Activated naive CD8-positive, alpha-beta T cell treated with anti-CD3 and anti-CD28 coated beads, Interleukin-2, amount 10 ng/mL, durations not matched to agents 7 days and 5 days (primary cell): ENCODE measurements at places on chromosomes 5 and 9. TPM values are rescaled to one million over a fixed set of nuclear protein-coding genes. Genes with fewer than 3 reads are reported as not detected.

ZNF483 gene
- 7.0 TPM for total RNA-seq

GRCh38 chr9:109730228-109730627, 49.8 kb upstream of the PALM2AKAP2 start:
- no peaks in the 10 kb centered on the region for H3K4me1 ChIP-seq
- H3K4me3 ChIP-seq, result no peak overlapping the region
- no peak for DNase-seq
- no peaks in the 10 kb centered on the region for H3K36me3 ChIP-seq
- H3K27me3 ChIP-seq, result peaks cover 4% of the 10 kb centered on the region
- H3K27ac ChIP-seq, result no peak overlapping the region

GRCh38 chr9:134544388-134545214, 97.0 kb upstream of the COL5A1 start:
- H3K4me3 ChIP-seq, result no peak overlapping the region
- no peak for DNase-seq
- H3K27ac ChIP-seq, result no peak overlapping the region
- no peaks in the 10 kb centered on the region for H3K4me1 ChIP-seq
- H3K36me3 ChIP-seq, result no peaks in the 10 kb centered on the region

DNA sequence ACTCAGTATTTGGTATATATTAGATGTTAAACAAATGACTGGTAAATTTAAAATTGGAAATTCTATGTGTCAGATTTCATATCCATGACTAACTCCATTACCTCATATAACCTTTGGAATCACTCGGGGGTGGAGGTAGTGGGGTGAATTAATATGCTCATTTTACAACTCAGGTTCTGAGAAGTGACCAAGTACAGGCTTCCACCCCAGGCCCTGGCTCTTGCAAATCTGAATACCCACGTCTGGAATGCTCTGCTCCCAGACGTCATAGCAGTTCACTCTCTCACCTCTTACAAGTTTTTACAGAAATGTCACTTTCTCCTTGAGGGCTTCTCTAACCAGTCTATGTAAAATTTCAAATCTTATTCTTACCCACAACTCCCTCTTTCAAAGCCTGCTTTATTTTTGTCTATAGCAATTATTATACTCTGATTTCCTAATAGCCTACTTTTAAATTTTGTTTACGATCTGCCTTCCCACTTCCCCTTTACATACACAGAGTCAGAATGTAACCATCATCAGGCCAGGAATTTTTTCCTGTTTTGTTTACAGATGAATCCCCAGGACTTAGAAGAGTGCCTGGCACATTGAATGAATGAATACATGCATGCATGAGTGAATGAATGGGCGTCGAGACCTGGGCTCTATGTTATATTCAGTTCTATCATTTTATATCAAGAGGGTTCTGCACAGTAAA, 134.1 kb upstream of the IFNE start:
- H3K27ac ChIP-seq, result no peak overlapping the region
- no peaks in the 10 kb centered on the region for H3K27me3 ChIP-seq
- peaks cover 2% of the 10 kb centered on the region for H3K36me3 ChIP-seq
- H3K4me1 ChIP-seq, result peaks cover 23% of the 10 kb centered on the region
- H3K4me3 ChIP-seq, result no peak overlapping the region

- H3K4me3 ChIP-seq, result no peak overlapping the region
- no peak overlapping the region for H3K27ac ChIP-seq
- no peak for DNase-seq
These were observed 102.3 kb downstream of the GDNF start for GRCh38 chr5:37737326-37738056.

- peaks cover 2% of the 10 kb centered on the region for H3K27me3 ChIP-seq
- no peaks in the 10 kb centered on the region for H3K36me3 ChIP-seq
- H3K27ac ChIP-seq, result no peak overlapping the region
- no peaks in the 10 kb centered on the region for H3K4me1 ChIP-seq
These were observed 23.8 kb upstream of the DAB2 start for GRCh38 chr5:39448506-39449128.

OR1Q1 gene
- 0.33 TPM for total RNA-seq

DNA sequence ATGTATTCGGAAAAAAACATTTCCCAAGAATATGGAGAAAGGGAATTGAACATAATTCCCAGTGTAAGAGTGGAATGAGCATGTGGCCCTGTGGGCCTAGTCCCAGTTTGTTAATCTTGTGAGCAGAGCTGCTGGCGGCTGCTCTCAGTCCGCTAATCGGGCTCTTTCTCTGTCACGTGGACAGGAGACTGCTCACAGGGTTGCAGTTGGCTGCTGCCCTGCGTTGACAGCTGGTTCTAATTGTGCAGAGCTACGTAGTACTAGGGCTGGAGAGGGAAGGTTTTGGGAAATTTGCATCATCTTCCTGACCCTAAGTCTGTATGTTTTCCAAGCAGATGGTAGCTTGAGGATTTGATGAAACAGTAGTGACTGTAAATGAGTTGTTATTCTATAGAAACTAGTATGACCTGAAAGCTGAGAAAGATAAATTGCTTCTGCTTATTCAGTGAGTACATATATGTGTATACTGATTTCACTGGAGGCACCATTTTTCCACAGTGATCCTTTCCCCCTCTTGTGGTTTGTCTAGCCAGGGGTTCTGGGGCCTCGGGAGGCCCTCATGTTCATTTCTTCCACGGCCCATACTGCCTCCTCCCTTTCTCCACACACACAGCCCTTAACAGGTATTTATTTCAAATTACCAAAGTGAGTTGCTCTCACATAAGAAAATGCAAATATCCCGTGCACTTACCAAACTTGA, 100.6 kb downstream of the ANGPTL2 start:
- H3K4me3 ChIP-seq, result no peak overlapping the region
- peaks cover 2% of the 10 kb centered on the region for H3K27me3 ChIP-seq
- H3K36me3 ChIP-seq, result no peaks in the 10 kb centered on the region
- H3K27ac ChIP-seq, result no peak overlapping the region
- no peak for DNase-seq
